ENCODE measurements at places on chromosomes 7 and 10.

GRCh38 chr10:15710455-15710854 is 9.3 kb downstream of the ITGA8 start:
- no peak for DNase-seq

DNA sequence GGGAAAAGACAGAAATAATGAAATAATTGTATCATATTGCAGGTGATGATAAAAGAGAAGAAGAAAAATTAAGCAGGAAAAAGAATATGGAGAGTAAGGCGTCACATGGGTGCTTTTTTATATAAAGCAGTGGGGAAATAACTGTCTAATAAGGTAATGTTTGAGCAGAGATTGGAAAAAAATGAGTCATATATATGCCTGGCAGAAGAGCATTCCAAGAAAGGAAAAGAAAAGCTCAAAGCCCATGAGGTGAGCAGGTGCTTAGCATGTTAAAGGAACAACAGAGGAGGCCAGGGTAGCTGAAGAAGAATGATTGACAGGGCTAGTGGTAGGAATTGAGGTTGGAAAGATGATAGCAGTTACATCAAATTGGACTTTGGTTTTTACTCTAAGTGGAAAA is 739.5 kb downstream of the SORCS1 start:
- DNase-seq: no peak

- peak; percentile 24 for DNase-seq
These were observed 68.5 kb upstream of the EEPD1 start for GRCh38 chr7:36084485-36085091.

DNA sequence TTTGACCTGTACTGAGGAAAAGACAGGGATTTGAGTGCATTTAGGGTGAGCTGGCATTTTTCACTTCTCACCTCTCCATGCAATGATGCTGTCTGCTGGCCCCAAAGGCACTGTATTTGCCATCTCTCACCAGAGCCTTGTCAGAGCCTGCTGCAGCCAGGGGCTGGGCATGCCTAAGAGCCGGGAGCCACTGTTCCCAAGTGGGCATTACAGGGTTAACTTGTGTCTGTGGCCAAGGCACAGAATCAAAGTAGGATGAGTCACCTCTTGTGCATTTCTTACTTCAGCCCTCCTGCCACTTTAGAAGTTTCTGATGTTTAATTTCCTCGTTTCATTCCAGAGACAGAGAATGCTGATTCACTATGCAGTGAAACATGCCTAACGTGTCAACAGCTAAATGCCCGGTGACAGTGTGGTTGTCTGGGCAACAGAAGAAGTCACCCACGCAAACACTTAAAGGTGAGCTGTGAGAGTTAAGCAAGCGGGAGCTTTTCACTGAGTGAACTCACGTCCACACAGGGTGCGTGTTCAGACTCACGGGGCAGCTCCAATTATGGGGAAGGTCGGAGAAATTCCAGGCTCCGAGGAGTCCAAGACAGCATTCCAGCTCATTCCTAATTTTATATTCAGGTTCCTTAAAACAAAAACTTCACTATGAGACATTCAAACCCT is 57.1 kb upstream of the IGFBP3 start:
- no peak for DNase-seq

GRCh38 chr7:47026780-47027361 is 555.0 kb downstream of the TNS3 start:
- DNase-seq: no peak

GRCh38 chr7:131108212-131108940 is 219.3 kb upstream of the MKLN1 start:
- no peak for DNase-seq

DNA sequence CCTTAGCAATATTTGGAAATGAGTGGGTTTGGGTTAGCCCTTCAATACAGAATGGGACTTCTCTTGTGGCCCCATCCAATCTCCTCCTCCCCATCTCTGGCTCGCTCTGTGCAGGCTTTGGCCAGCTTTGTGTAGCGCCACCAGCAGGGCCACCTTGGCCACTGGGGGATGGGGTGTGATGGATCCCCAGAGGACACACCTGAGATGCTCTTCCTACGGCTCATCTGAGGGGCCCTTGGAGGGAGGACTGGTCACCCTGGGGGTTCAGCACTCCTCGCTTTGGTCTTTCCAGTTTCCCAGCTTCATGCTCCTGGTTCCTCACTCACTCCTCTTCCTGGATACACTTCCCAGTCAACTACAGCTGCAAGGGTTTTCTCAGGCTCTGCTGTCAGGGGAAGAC is 15.3 kb upstream of the C10orf90 start:
- DNase-seq: no peak

DNA sequence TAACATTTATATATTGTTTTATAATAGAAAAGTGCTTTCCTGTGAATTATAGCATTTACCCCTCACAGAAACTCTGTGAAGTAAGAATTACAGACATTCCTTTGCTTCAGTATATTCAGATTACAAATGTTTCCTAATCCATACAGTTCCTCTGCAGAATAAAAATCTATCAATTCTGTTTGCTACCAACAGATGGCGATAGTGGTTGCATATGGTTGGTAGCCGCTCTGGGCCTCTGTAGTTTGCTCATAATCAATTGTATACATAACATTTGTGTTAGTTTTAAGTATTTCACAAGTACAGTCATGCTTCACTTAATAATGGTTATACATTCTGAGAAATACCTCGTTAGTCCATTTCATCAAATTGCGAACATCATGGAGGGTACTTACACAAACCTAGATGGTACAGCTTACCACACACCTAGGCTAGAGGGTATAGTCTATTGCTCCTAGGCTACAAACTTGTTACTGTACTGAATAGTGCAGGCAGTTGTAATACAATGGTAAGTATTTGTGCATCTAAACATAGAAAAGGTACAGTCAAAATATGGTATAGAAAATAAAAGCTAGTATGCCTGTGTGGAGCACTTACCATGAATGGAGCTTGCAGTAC is 94.4 kb upstream of the STEAP4 start:
- peak; percentile 2 for DNase-seq

DNA sequence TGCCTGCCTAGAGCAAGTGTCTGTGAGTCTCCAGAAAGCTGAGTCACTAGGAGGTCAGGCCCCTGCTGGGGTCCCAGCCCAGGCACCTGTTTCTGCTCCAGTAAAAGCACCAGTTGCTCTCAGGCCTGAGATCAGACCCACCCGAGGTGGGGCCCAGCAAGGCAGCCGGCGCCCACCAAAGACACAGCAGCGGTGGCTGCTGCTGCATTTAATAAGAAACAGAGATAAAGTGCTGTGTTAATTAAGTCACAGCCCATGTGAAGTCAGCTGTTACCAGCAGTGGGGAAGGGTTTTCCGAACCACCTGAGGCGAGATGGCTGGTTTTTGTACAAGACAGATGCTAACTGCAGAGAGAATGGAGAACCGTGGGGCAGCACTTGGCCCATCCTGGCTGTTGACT is 12.1 kb upstream of the LRRC18 start:
- DNase-seq: no peak

DNA sequence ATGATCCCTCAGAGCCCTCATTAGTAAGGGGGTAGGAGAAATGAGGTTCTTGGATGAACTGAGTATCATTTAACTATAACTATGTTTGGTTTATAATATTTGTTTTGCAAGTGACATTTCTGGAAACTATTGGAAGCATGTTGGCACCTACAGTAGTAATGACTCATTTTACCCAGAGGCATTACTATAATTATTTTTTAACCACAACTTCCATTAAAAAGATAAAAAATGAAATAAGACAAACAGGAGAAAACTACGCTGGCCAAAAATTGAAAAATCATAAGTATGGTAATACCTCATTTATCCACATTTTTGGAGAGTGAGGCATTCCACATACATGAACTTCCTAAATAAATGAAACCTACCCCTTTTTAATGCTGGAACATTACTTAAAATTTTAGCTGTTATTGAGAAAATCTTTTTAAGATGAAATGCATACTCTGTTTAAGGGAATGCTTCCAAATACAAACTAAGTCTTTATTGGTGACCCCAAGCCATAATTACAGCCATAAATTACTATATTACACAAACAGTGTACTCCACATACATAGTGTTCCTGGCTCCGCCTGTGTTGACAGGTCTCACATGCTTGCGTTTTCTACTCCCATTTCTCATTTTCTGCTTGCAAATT is 84.6 kb upstream of the CAPZA2 start:
- DNase-seq: no peak

GRCh38 chr10:22329150-22329549 is 8.3 kb downstream of the BMI1 start:
- no peak for DNase-seq

DNA sequence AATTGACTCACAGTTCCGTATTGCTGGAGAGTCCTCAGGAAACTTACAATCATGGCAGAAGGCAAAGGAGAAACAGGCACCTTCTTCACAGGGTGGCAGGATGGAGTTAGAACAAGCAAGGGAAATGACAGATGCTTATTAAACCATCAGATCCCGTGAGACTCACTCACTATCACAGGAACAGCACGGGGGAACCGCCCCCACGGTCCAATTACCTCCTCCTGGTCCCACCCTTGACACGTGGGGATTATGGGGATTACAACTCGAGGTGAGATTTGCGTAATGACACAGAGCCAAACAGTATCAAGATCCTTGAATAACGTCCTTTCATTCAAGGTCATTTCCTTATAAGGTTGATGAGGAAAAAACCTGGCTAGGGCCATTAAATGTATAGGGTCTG is 176.6 kb downstream of the TPK1 start:
- no peak for DNase-seq

DNA sequence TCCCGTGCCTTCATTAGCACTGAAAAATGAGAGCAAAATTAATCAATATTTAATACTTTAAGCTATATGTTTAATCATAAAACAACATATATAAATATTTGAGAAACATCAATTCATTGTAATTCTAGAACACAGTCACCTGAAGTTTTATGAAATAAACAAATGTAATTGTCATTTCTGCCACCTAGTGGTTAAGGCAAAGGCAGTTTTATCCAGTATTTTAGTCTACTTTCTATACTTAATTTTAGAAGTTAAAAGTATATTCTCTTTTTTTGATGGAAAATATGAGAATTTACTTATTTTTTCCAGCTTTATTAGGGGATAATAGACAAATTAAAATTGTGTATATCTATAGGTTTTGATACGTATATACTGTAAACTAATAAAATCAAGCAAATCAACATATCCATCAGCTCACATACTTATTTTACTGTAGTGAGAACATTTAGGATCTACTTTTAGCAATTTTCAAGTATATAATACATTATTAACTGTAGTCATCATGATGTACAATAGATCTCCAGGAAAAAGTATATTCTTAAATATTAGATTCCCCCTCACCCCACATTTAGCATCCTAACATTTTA is 16.9 kb downstream of the PCGF6 start:
- DNase-seq: peak; percentile 9

- DNase-seq: no peak
These were observed 58.8 kb upstream of the AGMO start for GRCh38 chr7:15620491-15621185.

DNA sequence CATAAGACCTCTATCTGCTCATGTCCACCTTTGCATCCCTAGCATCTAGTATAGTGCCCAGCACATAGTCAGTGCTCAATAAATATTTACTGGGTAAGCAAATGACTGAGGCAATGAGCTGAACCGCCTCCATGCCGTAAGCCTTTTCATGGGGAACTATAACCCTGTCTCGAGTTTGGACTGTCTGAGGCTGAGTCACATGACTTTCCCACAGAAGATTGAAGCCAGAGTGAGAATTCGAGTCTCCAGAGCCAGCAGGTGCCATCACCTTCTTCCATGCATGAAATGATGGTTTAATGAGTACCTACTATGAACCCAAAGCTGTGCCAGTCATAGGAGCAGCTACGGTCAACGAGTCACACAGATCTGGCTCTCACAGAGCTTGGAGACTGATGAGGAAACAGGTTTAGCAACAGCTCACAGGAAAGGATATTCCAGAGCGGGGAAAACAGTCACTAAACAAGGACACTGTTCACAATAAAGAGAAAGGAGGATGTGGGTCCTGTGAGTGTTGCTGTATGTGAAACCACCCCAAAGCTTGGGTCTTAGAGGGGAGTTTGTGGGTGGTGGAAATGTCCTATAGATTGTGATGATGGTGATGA is 75.2 kb downstream of the TEX36 start:
- DNase-seq: no peak

DNA sequence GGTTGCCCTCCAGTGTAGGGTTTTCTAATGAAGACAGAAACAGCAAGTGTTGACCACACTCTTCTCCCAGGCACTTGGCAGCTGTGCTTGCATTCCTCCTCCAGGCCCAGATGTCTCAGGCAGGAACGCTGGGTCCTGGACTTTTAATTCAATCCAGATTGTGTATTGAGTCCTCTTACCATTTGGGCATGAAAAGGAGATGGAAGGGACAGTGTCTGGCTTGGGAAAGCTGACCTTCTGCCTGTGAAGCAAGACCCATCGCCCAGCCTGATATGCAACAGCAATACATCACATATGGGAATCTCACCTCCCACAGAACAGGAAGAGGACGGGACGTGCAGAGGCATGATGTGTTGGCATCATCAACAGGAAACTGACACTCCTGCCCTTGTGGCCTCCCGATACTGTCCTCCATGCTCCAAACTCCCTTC is 174.4 kb upstream of the LYZL2 start:
- DNase-seq: no peak

- no peak for DNase-seq
These were observed 83.5 kb upstream of the DDC start for GRCh38 chr7:50648570-50649169.

GRCh38 chr7:124276005-124276622 is 243.2 kb upstream of the TMEM229A start:
- peak; percentile 7 for DNase-seq

GRCh38 chr7:25803117-25803887 is 348.7 kb upstream of the NFE2L3 start:
- no peak for DNase-seq

DNA sequence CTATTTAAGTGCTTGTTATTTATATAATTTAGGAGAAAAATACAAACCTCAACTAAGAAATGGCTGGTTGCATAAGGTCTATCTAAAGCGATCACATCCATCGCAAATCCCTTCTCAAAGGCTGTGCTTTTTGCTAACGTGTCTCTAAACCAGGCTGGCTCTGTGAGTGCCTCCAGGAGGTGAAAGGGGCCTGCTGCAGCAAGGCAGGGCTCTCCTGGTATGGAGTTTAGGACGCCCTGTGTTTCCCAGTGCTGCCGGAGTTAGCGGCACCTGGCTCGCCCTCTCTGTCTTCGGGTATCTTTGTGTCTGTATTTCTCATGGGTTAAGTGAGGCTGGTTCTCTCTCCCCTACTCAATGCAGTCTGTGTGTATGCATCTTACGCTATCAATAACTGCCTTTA is 68.4 kb upstream of the ATP6V0A4 start:
- DNase-seq: no peak

Measured in NCI-H1436 (cell line).